CD8-positive, alpha-beta memory T cell (primary cell): ENCODE measurements at places on chromosomes 16 and 17.

DNA sequence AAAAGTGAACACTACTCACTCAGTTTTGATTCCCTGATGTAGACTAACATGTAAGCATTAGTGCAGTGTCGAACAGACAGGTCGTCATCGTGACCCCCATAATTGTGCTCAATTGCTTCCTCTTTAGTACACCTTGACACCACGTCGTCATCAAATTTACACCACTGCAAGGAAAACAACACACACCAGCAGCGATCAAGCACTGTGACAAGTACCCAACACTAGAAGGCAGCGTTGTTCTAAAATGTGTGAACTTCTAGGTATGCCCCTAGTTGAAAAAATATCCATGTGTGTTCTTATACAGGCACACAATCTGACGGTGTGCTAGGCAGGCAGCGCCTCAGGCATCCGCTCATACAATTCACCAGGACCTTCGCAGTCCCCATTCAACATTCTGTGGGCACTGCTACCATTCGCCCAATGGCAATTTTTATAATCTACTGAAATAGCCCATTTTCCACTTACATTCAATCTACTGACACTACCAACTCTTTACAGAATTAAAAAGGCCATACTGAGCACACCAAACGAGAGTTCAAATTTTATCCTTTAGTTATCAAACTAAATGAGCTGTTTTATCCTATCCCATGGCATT is 23.1 kb downstream of the LITAFD start:
- peak; percentile 16 for DNase-seq

GRCh38 chr17:33335491-33336173 is 42.5 kb upstream of the ASIC2 start:
- DNase-seq, result no peak

- DNase-seq, result no peak
These were observed 64.5 kb upstream of the RBFOX1 start for GRCh38 chr16:7268182-7268581.

DNA sequence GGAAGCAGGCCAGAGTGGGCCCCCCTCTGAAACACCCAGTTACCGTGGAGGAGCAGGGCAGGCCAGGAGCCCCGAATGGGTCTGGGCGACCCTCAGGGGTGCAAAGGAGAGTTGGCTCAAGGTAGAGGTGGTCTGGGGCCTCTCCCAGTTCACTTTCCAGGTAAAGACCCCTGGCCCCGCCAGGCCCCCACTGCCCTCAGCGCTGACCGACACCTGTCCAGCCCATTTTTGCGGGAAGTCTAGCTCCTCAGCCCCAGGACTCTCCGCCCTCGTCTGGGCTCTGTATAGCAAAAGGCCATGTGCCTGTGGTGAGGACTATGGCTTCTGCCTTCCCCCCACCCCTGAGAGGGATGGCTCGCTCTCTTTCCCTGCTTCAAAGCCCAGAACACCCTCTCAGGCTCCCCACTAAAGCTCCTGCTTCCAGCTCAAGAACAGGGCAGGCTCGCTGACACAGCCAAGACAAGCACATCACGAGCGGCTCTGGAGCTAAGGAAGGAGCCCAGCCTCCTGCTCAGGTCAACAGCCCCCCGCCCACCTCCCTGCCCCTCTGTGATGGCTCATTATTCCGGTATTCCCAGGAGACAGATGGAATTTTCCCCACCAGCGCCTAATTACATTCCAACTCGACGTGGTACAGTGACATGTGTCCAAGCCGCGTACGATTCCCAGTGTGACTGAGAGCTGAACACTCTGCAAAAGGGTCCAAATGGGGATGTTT is 59.4 kb downstream of the RTN4RL1 start:
- no peak for DNase-seq
